ENCODE measurements at places on chromosomes 5 and 9.

GRCh38 chr9:68841276-68842052, 136.4 kb downstream of the PIP5K1B start:
- no peak for DNase-seq

- no peak for DNase-seq
These were observed 526 bp upstream of the STXBP1 start for GRCh38 chr9:127611603-127611898.

- DNase-seq = no peak
These were observed 65.3 kb downstream of the MARCHF3 start for GRCh38 chr5:126965061-126965475.

GRCh38 chr5:39370555-39371366, 6.5 kb upstream of the C9 start:
- DNase-seq = no peak

DNA sequence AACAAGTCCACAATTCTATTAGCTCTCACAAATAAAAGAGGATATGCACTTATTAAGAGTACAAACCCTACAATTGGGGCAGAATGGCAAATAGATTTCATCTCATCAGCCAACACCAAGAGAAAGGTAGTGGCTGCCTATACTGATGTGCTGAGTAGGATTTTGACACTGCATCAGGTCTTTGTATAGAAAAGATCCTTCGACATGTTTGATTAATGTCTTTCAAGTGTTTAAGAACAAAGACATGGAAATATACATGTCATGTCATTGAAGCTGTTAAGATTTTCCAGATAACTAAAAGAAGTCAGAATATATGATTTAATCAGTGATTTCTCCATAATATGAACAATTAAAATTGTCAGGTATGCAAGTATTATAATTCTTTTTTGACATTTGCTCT, 238.7 kb upstream of the GRAMD2B start:
- no peak for DNase-seq

DNA sequence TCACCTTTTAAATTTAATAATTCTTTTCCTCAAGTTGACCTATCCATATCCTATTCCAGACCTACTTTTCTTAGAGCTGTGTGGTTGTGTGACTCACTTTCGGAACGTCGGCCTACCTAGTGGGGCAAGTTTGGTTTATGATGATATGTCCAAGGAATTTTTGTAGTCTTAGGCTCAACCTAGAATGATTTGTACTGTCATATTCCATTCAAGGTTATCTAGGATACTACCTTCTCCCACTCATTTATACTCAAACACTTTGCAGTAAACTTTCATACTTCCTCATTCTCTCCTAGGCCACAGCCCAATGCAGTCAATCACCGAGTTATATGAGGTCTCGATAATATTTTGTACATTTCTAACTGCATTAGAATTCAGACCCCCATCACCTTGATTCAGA, 61.9 kb downstream of the PIK3R1 start:
- no peak for DNase-seq

- no peak for DNase-seq
These were observed 322.1 kb downstream of the DEPDC1B start for GRCh38 chr5:60377826-60378225.

DNA sequence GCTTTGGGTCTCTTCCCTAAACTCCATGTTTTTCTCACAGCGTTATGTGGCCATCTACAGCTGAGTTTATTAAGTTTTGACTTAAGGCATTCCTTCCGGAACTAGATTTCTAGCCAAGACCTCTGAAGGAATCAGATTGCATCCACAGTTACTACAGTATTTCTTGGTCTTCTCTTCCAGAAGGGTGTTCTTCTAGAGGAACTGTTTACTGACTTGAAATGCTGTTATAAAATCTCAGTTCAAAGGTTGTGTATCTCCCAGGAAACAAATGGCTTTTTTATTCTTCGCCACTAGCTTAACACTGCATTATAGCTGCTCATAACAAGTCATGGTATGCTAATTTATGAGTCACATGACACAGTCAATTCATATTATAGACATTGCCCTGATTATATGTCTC, 55.3 kb upstream of the RAD23B start:
- DNase-seq = no peak

DNA sequence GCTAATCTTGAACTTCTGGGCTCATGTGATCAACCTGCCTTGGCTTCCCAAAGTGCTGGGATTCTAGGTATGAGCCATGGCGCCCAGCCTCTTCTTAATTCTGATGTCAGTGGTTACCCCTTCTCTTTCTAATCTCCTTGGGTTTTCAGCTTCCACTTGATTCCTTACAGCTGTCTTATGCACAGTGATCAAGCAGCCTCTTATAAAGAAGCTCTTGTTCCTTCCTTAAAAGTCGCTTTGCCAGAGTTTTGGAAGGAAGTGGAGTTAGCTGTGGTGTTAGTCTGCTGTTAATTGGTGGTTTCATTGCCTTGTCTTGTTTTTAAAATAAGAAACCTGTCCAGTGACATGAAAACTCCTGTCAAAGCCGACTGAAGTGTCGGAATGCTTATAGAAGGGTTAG, 128.1 kb upstream of the CACNA1B start:
- no peak for DNase-seq

GRCh38 chr9:133642708-133643361, 6.7 kb downstream of the DBH start:
- DNase-seq = no peak

DNA sequence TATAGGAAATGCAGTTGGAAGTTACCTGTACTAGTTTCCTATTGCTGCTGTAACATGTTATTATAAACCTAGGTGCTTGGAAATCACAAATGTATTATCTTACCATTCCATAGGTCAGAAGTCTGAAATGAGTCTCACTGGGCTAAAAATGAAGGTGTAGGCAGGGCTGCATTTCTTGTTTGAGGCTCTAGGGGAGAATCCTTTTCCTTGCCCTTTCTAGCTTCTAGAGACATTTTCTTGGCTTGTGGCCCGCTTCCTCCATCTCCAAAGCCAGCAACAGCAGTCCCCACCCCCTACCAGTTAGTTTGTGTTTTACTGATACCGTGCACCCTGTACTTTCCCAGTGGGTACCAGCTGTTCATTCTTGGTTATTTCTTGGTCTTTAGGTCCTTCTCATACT, 153.3 kb downstream of the SLF1 start:
- DNase-seq = no peak

DNA sequence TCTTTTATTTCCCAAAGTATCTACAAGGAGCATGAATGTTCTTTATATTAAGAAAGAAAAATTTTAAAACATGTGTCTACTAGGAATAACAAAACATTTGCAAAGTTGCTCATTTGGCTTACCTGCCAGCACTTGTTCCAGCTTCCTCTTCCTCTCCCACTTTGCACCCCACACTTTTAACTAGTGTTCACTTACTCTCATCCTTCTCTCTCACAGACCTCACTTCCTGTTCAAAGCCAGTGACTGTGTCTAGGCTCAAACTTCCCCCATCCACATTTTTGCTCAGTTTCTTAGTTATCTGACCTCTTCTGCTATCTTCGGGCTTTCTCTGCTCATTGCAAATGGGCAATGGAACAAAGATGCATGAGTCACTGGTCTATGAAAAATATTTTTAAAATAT, 512.2 kb upstream of the ZNF462 start:
- no peak for DNase-seq

GRCh38 chr5:131419877-131420276, 156.0 kb downstream of the CDC42SE2 start:
- DNase-seq = no peak

- no peak for DNase-seq
These were observed 104.3 kb downstream of the FGF18 start for GRCh38 chr5:171523781-171524180.

GRCh38 chr5:158634714-158635113, 465.0 kb downstream of the EBF1 start:
- no peak for DNase-seq

DNA sequence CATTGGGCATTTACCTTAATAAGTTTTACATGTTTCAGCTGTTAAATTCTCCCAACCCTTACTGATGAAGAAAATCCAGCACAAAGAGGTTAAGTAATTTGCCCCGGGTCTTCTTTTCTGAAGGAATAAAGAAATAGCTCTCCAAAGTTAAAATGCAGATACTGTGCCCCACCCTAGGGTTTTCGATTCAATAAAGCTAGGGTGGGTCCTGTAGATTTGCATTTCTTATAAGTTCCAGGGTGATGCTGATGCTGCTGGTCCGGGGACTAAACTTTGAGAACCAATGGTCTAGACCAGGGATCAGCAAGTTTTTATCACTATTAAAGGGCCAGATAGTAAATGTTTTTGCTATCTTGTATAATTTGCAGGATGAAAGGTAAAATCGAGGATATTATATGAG, 156.7 kb downstream of the ADAMTS12 start:
- no peak for DNase-seq

- DNase-seq = no peak
These were observed 124.1 kb upstream of the NR5A1 start for GRCh38 chr9:124631326-124631725.

- no peak for DNase-seq
These were observed 165.1 kb downstream of the DIRAS2 start for GRCh38 chr9:90477535-90477934.

GRCh38 chr5:159161361-159162214, 47.8 kb downstream of the RNF145 start:
- no peak for DNase-seq

- no peak for DNase-seq
These were observed 236.9 kb downstream of the GOLPH3 start for GRCh38 chr5:31937226-31937625.

DNA sequence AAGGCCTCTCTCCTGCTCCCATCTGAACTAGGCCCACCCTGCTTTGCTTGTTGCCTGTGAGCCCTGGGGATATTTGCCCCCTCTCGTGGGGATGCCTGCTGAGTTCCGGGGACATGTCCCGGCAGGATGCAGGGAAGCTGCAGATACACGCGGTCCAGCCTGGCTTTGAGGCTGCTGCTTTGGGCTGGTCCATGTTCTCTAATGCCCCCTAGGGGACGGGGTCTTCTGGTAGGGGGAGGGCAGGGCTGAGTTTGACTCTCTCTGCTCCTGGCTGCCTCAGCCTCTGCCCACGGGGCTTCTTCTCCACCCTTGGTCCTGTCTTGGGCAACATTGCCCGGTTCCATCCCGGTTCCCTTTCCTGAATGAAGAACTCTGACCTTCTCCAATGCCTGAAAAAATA, 84.9 kb upstream of the ASS1 start:
- no peak for DNase-seq

DNA sequence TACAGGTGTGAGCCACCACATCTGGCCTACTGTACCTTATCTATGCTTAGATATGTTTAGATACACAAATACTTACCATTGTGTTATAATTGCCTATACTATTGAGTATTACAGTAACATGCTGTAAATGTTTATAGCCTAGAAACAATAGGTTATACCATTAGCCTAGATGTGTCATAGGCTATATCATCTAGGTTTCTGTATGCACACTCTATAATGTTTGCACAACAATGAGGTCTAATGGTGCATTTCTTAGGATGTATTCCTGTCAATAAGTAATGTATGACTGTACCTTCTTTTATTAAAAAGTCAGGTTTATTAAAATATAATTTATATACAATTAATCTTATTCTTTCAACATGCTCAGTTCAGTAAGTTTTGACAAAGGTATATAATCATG, 683.1 kb downstream of the LRRC70 start:
- no peak for DNase-seq

DNA sequence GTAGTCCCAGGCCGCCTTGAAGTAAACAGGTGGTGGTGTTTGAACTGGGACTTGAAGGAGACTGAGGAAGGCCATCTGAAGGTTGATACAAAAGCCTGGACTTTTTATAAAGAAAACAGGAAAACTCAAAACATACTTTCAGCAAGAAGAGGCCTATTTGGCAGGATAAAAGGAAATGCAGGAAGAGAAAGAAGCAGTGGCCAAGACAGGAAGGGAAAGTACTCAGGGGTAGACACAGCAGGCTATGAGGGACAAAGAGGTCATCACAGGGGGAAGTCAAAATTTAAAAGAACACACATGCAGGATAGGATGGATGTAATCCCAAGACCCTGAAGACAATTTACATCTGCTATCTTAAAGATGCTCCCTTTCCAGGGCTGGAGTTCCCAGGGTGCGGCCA, 13.0 kb downstream of the TLE1 start:
- no peak for DNase-seq

- no peak for DNase-seq
These were observed 26.3 kb upstream of the CDKN2AIPNL start for GRCh38 chr5:134437847-134438581.

GRCh38 chr5:143636931-143637528, 174.9 kb upstream of the HMHB1 start:
- no peak for DNase-seq

DNA sequence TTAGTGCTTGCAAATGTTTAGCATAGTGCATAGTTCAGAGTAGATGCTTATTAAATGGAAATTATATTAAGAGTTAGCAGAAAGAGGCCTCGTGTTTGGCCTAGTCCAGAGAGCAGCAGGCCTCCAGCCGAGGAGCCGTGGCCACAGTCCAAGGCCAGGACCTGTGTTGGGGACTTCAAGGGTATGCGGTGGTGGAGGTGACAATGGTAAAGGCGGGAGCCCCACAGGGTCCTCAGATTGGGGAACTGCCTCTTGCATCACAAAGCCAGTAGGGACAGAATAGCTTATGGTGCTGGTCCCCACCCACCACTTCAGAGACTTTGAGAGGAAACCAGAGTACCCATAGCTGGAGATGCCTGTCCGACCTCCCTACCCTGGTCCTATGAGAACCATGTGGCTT, 554.6 kb upstream of the RIOK2 start:
- no peak for DNase-seq

GRCh38 chr5:9851458-9851857, 221.3 kb upstream of the TAS2R1 start:
- DNase-seq = no peak

DNA sequence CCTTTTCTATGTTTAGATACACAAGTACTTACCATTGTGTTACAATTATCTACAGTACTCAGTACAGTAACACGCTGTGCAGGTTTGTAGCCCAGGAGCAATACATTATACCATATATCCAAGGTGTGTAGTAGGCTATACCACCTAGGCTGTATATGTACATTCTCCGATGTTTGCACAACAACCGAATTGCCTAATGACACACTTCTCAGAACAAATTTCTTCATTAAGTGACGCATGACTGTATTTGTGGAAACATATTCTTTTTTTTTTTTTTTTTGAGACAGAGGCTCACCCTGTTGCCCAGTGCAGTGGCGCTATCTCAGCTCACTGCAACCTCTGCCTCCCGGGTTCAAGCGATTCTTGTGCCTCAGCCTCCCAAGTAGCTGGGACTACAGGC, 4.0 kb upstream of the RAD23B start:
- no peak for DNase-seq

DNA sequence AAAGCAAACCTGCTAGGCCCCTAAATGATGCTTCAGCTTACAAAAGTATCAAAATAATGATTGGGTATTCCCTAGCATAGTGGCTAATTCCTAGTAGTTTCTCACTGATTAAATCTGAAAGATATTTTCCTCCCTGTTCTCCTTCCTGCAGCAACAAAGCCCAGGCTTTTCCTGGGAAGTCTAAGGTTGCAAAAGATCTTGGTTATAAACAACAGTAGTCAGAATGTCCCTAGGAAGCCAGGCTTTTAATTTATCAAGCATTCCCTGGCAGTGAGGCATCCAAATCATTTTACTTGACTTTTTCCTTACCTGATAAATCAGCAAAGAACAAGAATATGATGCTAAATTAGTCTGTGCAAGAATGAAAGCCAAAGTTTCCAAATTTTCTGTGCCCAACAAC, 272.0 kb downstream of the PDE4D start:
- DNase-seq = no peak

Measured in activated CD4-positive, alpha-beta T cell treated with anti-CD3 and anti-CD28 coated beads for 24 hours (primary cell).